Psoas muscle (tissue), 8 donors: ENCODE measurements at places on chromosomes 1 and 21. TPM values are rescaled to one million over a fixed set of nuclear protein-coding genes. Genes with fewer than 3 reads are reported as not detected.

Gene AGT
- 187 TPM for polyA plus RNA-seq

Gene ATP1A2
- 52.5 TPM for polyA plus RNA-seq

Gene NFIA
- polyA plus RNA-seq: 4.0 TPM

Gene ACTN2
- polyA plus RNA-seq: 952 TPM

Gene OLIG2
- 0.03 TPM for polyA plus RNA-seq

DNA sequence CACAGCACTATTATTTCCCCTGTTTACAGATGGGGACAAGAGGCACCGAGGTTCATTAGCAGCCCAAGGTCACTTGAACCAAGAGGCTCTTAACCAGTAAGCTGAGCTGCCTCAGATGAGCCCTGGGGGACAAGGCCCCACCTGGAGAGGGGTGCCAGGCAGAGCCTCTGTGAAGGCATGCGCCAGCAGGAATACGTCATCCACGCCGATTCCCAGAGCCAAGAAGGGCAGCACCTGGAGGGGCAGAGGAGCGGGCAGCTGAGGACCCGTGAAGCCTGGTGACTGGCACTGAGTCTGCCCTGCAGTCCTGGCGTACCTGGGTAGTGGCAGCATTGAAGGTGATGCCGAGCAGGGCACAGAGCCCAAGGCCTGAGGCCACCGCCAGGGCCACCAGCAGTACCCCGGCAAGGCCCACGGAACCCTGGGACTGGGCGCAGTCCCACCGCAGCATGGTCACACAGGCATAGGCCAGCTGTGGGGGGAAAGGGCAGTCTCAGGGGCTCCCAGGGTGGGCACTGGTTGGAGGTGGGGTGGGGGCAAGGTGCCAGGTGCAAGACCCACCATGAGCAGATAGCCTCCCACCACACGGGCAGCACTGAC is 14.1 kb downstream of the PTCH2 start:
- peak; percentile 37 for DNase-seq

DNA sequence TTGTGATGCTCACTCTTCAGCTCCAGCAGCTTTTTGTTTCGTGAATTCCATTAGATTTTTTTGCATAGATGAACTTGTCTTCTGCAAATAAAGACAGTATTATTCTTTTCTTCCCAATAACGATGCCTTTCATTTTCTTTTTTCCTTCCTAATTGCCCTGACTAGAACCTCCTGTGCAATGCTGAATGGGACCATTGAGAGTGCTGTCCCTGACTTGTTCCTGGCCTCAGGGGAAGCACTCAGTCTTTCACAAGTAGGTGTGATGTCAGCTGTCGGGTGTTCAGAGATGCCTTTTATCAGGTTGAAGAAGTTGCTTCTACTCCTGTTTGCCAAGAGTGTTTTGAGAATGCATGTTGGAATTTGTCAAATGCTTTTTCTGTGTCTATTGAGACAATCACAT is 64.3 kb upstream of the ADARB1 start:
- DNase-seq: no peak

- DNase-seq: no peak
Observed at GRCh38 chr1:40926441-40926840, 53.1 kb upstream of the CTPS1 start.

GRCh38 chr1:47562799-47563198 is 125.0 kb downstream of the FOXD2 start:
- DNase-seq: no peak

DNA sequence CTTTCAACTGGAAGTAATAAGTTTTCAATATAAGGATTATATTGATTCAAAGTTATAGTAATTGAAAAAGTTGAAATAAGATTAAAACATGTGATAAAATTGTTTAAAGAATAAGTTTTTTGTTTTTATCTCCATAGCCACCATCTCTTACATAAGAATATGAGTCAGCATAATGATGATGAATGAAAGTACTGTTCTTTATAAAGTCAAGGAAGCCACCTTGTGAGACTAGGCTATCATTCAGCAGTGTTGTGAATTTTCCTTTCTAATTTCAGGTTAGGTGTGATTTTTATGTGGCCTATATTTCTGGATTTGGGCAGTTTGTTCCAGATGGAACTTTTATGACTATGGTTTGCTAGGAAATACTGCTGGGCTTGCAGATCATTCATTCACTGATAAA is 22.4 kb upstream of the ASB17 start:
- DNase-seq: no peak
